ENCODE measurements at places on chromosomes 5 and 9.
A peak's percentile ranks its signal among the peaks of the same experiment; 100 is the strongest.

DNA sequence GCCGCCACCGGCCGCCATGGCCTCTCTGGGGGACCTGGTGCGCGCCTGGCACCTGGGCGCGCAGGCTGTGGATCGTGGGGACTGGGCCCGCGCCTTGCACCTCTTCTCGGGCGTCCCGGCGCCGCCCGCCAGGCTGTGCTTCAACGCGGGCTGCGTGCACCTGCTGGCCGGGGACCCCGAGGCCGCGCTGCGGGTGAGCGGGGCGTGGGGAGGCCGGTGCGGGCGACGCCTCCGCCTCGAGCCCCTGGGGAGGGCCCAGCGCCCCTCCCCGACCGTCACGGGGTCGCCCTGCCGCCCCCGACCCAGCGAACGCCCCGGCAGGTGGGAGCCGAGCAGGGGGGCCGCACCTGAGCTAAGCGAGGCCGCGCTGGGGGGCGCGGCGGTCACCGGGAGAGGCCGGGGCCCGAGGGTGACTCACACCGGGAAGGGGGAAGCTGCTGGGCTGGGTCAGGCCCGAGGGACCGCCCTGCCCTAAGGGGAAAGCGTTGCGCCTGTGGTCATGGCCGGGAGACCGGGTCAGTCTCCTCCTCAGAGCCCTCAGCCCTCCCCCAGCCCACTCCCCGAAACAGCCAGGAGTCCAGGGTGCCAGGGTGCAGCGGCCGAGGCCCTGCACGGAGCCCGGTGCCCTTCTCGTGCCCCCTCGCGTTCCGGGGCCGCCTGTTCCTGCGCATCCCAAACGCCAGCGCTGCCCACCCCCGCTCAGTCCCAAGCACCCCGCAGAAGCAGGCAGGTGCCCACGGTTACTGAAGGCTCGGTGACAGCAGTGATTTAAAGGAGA, 510 bp downstream of the NOXA1 start:
- no peak for DNase-seq

DNA sequence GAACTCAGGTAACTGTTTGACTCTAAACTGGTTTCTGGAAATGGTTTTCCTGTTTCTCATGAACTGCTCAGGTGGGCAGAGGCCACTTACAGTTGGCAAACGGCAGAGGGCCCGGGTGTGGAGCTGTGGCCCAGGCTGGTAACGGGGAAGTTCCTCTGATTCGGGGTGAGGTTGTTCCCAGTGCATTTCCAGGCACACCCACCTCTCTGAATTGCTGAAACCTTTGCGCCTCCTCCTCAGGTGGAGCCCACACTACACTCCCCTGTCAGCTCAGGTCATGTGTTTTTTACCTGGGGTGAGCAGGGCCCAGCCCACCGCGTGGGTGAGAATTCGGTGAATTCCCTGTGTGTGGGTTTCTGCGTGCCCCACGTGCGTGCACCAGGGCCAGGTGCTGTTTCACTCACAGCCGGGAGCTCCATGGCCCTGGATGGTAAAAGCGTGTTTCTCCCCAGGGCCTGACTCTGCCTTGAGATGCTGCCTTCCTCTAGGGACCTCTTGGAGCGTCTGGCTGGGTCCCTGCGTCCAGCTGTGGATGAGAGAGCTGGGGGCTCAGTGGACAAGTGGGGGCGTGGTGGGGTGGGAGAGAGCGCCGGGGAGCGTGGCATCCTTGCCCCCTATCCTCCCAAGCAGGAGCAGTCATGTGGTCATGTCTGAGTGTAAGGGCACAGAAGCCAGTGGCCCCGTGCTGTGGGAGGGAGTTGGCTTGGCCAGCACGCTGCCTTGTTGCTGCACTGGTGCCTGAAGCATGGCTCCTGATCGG, 33.5 kb upstream of the LPCAT1 start:
- DNase-seq: no peak

DNA sequence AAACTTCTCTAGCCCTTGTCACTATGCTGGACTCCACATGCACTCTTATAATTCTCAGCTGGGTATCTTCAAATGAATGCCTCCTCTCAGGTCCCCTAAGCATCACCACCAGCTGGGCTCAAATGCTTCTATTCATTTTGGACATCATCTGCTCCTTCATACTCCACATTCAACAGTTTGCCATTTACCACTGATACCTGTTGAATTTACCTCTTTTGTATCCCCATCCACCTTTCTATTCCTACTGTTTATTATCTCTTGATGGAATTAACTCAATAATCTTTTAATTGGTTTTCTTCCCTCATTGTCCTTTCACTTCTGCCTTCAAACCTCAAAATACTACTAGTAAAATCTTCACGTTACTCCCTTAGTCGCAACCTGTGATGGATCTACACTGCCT, 14.5 kb downstream of the RANBP6 start:
- no peak for DNase-seq

- DNase-seq: no peak
These were observed 71.8 kb downstream of the TNC start for GRCh38 chr9:115046199-115046598.

- no peak for DNase-seq
These were observed 111.9 kb downstream of the ZNF354C start for GRCh38 chr5:179171816-179172745.

- no peak for DNase-seq
These were observed 399.6 kb upstream of the TUSC1 start for GRCh38 chr9:26077860-26078259.

- DNase-seq: no peak
These were observed 83.6 kb upstream of the PCSK1 start for GRCh38 chr5:96516631-96517071.

DNA sequence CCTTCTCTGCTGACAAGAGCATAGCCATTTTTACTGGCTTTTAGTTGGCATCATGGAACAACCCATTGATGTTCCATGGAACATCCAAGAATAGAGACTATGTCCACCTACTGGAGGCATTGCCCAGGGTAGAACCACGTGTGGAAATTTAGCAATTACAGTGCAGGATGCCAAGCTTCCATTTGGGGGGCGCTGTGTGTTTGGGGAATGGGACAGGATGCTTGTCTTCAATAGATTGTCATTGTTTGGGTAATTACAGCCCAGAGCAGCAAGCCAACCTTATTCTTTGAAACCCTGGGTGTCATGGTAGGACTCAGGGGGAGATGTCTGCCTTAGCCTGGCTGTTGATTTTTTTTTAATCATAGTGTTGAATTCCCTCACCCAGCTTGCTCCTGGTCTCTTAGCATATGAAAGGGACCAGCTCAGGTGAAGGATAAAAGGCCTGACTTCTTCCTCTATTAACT, 171.1 kb downstream of the DOCK2 start:
- no peak for DNase-seq

DNA sequence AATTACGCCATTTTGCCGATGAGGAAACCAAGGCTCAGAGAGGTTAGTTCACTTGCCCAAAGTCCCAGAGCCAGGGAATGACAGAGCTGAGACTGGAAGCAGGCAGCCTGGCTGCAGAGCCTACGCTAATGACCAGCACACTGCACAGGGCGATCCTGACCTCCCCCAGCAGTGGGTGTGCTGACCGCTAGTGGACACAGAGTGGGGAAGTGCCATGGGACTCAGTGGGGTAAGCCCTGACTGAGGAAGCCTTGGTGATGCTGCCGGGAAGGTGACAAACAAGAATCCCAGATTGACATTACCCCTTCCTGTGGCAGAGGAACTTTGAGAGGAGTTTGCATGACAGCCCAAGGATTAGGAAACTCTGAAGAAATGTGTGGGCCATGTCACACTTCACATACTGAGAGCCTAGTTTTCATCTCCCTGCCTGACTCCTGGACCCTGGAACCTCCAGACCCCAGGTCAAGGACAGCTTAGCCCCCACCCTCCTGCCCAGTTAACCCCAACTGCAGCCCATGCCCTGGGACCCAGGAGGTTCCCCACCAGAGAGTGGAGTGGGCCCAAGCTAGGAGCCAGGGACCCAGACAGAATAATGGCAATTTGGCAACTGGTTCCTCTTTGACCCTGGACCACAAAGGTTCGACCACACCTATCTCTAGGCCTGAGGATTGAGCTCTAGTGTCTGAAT, 19.7 kb upstream of the CSF1R start:
- no peak for DNase-seq

GRCh38 chr5:16855485-16855884, 80.6 kb downstream of the MYO10 start:
- no peak for DNase-seq

DNA sequence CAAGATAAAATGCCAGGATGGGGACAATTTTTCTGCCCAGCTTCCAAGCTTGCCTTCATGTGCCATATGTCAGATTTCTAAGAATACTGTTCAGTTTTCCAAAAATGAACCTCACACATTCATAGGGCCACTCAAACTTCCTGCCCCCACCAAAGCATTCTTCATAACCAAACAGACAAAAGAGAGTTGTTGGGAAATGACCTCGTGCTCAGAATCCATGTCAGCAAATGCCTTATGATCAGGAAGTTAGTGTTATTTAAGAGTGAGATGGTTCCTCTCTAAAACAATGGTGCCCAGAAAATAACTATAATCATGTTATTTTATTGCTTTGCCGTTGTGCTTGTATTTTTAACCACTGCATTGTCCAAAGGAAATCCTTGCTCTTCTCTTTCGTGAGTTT, 208.2 kb downstream of the ZNF608 start:
- no peak for DNase-seq

DNA sequence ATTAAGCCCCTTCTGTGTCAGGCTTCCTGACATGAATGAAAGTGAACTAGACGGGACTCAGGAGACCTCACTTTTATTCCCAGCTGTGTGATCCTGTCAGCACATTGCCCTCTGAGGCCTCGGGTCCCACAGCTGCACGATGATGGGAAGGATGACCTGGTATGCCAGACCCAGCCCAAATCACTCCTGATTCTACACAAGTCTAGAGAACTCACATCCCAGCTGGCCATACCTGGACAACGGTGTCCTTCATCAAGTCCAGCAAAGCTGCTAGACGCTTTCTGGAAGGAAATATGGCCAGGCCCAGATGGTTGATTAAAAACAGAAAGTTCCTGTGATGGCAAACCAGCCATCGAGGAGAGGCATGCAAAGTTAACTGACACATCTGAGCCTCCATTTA, 118.0 kb upstream of the FSTL4 start:
- no peak for DNase-seq

DNA sequence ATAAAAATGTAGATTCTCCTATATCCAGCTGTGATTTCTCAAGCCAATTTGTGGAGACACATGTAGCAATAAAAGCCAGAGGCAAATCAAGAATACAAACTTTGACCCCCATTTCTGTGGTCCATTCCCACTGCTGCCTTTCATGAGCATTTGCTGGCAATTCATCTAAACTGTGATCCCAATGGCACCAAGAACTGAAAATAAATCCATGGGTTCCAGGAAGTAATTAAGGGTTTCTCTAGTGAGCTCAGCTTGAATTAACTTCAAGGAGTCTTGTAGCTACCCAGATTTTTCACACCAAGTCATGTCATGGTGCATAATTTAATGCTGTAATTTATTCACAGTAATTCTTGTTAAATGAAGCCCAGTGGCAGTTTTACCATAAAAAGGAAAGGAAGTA, 145.0 kb upstream of the SMC2 start:
- DNase-seq: no peak

- DNase-seq: no peak
These were observed 48.1 kb upstream of the COL5A1 start for GRCh38 chr9:134593286-134594077.

DNA sequence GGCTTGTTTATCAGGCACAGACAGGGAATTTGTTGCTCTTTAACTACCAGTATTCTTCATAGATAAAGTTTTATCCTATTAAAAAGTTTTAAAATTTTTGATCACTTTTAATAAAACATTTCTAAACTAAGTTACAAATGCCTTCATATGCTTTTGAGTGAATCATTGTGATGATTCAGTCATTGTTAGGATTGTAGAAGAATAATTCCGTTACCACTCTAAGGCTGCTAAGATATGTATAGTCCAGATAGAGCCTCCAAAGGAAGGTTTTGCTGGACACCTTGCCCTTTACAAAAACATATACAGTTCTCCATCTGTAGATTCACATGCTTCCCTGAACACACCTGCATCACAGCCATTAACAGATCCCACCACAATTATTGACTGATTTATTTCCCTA, 233.7 kb downstream of the SPOCK1 start:
- DNase-seq: no peak

- no peak for DNase-seq
These were observed 2.1 kb upstream of the NFIB start for GRCh38 chr9:14315875-14316601.

- DNase-seq: no peak
These were observed 79.3 kb downstream of the TLE1 start for GRCh38 chr9:81609782-81610739.

- no peak for DNase-seq
These were observed 1.4 kb downstream of the TJP2 start for GRCh38 chr9:69175486-69175885.

- DNase-seq: no peak
These were observed 225.9 kb downstream of the RFX3 start for GRCh38 chr9:3299872-3300271.

- no peak for DNase-seq
These were observed 91.5 kb upstream of the DNAH5 start for GRCh38 chr5:14035859-14036503.

DNA sequence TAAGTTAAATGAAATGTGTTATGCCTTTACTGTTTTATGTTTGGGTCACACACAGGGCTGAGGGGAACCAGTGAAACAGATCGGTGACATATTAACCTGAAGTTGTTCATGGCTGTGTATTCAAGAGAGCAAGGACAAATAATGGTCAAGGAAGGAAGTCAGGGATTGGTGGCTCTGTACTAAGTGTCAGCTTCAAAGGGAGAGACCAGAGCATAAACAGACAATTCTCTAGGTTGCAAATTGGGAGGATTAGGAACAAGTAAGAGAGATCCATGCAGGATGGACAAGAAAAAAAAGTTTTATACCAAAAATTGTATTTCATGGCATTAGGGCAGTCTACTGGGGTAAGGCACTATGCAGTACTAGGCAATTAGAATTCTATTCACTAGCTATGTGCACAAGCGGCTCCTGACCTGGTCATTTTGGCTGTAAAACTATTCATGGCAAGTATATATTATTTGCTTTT, 156.3 kb downstream of the PLPPR1 start:
- DNase-seq: no peak

DNA sequence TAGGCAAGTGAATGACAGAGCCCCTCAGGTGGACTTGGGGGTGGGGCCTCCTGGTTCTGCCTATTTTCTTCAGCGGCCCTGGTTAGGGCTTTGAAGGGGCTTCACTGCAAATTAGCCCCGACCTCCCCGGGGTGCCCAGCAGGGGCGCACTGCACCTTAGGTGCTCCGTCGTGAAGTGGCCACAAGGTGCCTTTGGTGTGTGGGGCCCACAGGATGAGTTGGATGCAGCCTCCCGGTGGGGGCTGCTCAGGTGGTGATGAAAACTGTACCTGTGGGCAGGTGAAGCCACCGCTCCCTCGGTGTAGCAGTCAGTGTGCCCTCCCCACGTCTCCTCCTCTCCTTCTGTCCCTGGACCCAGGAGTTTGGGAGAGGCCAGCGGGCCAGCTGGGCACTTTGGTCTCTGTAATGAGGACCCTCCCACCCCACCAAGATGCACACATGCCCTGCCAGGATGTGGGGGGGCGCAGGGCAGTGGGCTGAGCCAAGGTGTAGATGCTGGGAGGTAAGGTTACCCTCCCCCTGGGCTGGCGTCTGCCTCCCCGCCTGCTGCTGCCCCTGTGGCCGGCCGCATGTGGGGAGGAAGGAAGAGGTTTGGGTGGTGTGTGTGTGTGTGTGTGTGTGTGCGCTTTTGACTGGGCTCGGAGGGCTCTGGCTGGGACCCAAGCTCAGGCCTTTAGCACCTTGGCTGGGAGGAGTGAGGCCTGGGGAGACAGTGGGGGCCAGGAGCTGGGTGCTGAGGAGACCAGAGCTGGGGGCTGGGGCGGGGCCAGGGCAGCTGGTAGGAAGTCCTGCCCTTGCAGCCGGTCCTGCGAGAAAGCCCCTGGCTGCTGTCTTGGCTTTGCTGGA, 55.6 kb downstream of the RXRA start:
- DNase-seq: no peak

- DNase-seq: peak; percentile 20
These were observed 851 bp upstream of the ZDHHC12 start for GRCh38 chr9:128724744-128725211.

GRCh38 chr5:164597293-164597900, 1092.0 kb downstream of the MAT2B start:
- no peak for DNase-seq
